A549 treated with DMSO at 1 μM for 4 hours (cell line): ENCODE measurements at places on chromosomes 4 and X. TPM values are rescaled to one million over a fixed set of nuclear protein-coding genes. Genes with fewer than 3 reads are reported as not detected.

Gene SORCS2
- 3.1 to 6.0 TPM (median 4.7 TPM) in 5 replicates for total RNA-seq

Gene RPA4
- total RNA-seq = 0.21 to 0.45 TPM (median 0.38 TPM) in 5 replicates

Gene BST1
- 17.6 to 21.6 TPM (median 18.5 TPM) in 5 replicates for total RNA-seq

Gene TRIM60
- total RNA-seq = not detected in 5 replicates

Gene TEX13C
- total RNA-seq = 0.01 TPM in 1 of 5 replicates, not detected in the others

Gene VSIG1
- total RNA-seq = 0.25 to 0.61 TPM (median 0.37 TPM) in 5 replicates

Gene HTRA3
- 15.7 to 20.9 TPM (median 18.3 TPM) in 5 replicates for total RNA-seq

Gene WNK3
- total RNA-seq = 0.01 TPM in 2 of 5 replicates, not detected in the others

Gene HNRNPDL
- total RNA-seq = 202 to 381 TPM (median 270 TPM) in 5 replicates

Gene ATOH1
- not detected in 5 replicates for total RNA-seq

Gene USP17L21
- not detected in 5 replicates for total RNA-seq

Gene TMEM128
- 10.2 to 12.8 TPM (median 11.6 TPM) in 5 replicates for total RNA-seq

Gene ADAMTS3
- total RNA-seq = 0.02 TPM in 1 of 5 replicates, not detected in the others

Gene STK26
- total RNA-seq = 9.6 to 12.5 TPM (median 12.0 TPM) in 5 replicates

Gene KCNE5
- total RNA-seq = 0.13 to 0.24 TPM (median 0.15 TPM) in 4 of 5 replicates, not detected in the other

Gene SMAD1
- 9.3 to 13.0 TPM (median 11.7 TPM) in 5 replicates for total RNA-seq

Gene GRID2
- total RNA-seq = not detected in 5 replicates

Gene OTUD6A
- not detected in 5 replicates for total RNA-seq

Gene PHEX
- 0.28 to 0.45 TPM (median 0.36 TPM) in 5 replicates for total RNA-seq
